ENCODE measurements at places on chromosomes 3 and 15.

GRCh38 chr15:73030122-73030679 is 22.1 kb upstream of the NEO1 start:
- no peak for DNase-seq

DNA sequence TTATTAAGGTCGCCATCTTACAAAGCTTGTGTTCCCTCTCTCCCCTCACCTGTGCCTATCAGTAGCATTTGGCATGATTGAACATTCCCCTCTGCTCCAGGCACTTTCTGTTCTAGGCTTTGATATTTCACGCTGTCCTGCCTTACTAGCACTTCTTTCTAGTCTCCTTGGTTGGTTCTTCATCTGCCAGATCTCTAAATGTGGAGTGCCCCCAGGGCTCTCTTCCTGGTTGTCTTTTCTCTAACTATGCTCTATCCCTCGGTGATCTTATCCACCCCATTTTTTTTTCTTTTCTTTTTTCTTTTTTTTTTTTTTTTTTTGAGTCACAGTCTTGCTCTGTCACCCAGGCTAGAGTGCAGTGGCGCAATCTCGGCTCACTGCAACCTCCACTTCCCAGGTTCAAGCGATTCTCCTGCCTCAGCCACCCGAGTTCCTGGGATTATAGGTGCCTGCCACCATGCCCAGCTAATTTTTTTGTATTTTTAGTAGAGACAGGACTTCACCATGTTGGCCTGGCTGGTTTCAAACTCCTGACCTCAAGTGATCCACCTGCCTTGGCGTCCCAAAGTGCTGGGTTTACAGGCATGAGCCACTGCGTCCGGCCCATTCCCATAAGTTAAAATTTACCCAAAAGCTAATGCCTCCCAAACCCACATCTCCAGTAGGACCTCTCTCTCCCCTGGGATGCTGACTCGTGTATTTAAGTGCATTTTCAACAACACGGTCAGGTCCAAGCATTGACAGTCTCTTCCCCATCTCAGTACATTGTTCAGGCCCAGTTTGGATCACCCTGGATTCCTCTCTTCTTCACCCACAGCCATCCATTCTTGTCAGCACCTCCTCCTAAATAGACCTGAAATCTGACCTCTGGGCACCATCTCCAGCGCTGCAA is 5.2 kb downstream of the NUSAP1 start:
- no peak for DNase-seq

DNA sequence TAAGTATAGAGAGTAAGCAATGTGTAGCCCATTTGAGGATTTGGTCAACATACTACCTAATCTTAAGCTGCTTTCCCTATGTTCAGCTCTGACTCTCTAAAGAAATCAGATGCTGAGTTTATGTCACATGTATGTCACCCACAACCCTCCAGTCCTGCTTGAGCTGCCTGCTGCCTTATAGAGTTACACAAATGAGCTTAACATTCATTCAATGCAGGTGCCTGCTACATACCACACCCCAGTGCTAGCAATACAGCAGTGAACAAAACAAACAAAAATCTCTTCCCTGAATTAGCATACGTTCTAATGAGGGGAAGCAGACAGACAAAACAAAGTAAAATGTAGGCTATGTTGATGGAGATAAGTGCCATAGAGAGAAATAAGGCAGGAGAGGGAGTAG is 93.0 kb downstream of the HHLA2 start:
- no peak for DNase-seq

DNA sequence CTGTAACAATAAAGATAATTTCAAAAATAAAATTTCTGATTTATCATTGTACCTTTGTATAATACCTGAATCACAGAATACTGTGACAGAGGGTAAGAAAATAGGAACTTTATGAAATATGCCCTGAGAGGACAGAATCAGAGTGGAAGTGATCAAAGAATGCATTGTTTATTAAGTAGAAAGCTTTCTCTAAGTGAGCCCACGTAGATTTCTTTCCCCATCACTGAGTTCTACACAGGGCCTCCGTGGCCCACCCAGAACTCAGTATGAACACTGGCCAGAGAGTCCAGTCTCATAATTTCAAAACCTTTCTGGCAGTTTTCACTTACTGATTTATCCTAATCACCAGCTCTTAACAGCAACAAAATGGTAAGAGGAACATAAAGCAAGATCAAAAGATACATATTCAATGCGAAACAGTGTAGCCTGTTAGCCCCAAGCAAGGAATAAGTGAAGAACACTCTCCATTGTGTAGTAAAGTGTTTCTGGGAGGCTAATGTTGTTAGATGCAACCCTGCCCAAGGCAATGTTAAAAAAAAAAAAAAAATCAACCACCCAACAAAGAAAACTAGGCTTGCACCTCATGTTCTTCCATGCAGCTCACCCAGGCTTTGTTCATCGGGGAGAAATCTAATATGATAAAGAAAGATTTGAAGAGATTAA is 341.3 kb downstream of the LSAMP start:
- DNase-seq, result no peak

GRCh38 chr15:45794712-45795439 is 160.0 kb downstream of the SQOR start:
- DNase-seq, result no peak

- DNase-seq, result no peak
Observed at GRCh38 chr3:109897734-109898133, 560.4 kb upstream of the DPPA4 start.

DNA sequence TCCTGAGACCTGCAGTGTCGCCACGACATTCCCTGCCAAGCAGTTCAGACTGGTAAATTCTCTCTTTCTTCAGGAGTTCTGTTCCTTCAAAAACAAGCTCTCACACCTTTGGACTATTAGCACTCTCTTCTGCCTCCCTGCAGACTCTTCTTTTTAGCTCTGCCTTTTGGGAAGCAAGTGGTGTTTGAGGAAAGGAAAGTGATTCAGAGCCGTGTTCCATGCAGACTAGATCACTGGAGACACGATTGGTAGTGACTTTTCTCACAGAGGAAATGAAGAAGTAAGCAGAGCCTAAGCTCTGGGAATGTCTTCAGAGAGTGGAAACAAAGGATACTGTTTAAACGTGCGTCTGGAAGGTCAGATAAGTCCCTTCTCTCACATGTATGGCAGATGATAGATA is 270.6 kb upstream of the TPRG1 start:
- DNase-seq, result no peak

DNA sequence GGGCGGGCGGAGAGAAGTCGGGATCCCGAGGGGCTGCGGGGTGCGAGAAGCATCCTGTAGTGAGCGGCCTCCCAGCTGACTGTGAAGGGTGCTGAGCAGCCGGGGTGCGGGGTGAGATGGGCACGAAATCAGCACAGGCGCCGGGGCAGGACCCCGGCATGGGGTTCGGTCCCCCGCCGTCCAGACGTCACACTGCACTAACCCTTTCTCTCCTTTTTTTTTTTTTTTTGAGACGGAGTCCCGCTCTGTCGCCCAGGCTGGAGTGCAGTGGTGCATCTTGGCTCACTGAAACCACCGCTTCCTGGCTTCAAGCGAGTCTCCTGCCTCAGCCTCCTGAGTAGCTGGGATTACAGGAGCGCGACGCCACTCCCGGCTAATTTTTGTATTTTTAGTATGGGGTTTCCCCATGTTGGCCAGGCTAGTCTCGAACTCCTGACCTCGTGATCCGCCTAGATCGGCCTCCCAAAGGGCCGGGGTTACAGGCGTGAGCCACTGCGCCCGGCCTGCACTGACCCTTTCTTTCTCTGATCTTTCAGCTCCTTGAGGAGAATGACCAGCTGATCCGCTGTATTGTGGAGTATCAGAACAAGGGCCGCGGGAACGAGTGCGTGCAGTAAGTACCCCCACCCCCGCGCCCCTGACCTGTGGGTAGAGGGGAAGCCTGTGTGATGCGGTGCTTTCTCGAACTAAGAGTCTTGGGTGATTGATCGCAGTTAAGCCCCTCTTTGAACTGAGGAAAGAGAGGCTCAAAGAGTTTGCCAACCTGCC is 513 bp downstream of the SS18L2 start:
- no peak for DNase-seq

DNA sequence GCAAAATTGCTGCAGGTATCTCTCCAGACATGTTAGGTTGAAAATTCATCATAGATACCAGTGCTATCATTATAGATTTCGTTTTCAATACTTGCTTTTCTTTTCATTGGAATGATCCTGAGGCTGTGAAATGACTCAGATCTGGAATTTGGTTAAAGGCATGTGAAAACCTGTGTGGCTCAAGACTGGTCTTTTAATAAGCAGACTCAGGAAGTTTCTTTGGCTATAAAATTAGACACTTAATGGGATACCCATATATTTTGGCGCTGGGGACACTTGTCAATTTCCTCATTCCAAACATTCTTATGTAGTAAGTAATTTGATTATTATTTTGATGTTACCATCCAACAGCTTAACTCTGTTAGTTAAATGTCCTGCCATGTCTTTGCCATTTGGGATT is 1041.1 kb upstream of the GBE1 start:
- DNase-seq, result no peak

DNA sequence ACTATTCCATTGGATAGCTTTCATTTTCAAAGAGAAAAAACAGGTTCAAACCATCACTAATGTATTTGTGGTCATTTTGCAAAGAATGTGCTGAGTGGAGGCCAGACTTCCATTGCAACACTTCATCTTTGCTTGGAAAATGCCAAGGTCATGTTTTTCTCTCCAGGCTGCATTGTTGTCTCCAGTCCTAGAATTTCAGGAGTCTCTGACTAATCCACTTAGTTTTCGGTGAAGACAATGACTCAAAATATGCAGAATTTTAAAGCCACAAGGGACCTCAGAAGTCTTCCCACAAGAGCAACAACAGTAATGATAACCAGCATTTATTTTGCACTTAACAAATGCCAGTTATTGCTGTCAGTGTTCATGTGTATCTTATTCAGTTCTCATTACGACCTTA is 277.0 kb downstream of the RYR3 start:
- no peak for DNase-seq

DNA sequence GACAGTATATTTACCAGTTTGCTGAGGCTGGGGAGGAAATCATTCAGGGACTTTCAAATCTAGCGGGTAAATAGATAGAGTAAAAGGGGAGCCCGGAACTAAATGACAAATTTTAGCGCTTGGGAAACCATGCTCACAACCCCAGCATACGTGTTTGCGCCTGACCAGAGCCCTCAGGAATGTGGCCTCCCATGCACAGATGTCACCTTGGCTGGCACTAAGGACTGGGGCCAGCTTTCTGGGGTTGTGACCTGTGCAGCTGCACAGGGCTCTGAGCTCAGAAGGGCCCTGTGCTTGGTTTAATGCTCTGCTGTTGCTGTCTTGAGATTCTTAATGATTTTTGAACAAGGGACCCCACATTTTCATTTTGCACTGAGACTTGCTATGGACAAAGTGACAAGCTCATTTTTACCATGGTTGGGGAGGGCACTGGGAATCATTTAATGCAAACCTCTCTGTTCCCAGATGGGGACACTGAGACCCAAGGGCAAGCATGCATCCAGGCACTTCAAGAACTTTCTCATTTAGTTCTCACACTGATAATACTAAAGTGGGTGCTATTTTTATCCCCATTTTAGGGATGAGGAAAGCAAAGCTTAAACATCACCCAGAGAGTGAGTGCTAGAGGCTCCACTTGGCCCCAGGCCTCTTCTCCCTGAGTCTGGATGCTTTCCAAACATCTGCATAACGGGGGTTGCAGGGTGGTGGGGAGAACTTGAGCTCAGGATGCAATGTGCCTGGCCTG is 44.1 kb upstream of the FAM107A start:
- no peak for DNase-seq

GRCh38 chr3:128488636-128488990 is 4.4 kb downstream of the GATA2 start:
- DNase-seq, result no peak

DNA sequence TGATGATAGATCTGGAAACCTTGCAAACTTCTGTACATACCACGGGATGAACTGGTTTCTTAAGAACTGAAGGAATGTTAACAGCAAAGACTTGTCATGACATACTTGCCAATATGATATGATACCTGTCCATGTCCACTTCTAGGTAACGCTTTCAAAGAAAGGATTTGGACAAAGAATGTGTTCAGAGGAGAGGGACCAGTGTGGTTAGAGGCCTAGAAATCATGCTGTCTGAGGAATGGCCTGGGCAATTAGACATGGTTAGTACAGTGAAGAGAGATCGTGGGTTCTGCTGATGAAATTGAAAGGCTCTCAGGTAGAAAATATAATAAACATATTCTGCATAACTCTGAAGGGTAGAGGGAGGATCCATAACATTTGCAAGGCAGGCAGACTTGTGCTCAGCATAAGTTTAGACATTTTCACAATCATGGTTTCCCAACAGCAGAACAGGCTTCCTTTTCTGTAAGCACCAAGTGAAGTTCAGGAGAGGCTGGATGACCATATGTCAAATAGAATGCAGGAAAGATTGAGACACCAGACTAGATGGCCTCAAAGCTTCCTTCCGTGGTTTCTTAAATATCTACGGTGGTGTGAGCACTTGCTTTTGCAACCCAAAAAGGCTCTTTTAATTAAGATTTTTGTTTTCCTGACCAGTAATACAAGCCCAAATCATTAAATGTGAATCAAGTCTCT is 39.9 kb downstream of the TGFBR2 start:
- no peak for DNase-seq

- no peak for DNase-seq
Observed at GRCh38 chr3:152011812-152012735, 138.6 kb downstream of the SUCNR1 start.

GRCh38 chr15:92811148-92811913 is 88.8 kb upstream of the CHD2 start:
- no peak for DNase-seq

GRCh38 chr15:72919936-72920465 is 132.3 kb upstream of the NEO1 start:
- no peak for DNase-seq

DNA sequence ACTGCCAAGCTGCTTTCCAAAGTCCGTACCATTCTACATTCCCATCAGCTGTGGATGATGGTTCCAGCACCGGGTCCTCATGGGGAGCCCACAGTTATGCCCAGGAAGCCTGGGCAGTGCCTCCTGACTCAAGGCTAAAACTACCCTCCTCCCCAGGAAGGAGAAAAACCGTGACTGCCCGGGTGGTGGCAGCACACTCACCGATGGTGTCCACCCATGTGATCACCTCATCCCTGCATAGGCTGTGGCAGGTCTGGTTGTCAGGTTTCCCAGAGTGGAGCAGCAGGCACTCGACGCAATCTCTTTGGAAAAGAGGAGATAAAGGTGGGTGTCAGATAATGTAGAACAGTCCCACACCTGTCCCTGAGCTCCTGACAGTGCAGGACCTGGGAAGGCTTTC is 38.6 kb downstream of the UMPS start:
- DNase-seq, result no peak

DNA sequence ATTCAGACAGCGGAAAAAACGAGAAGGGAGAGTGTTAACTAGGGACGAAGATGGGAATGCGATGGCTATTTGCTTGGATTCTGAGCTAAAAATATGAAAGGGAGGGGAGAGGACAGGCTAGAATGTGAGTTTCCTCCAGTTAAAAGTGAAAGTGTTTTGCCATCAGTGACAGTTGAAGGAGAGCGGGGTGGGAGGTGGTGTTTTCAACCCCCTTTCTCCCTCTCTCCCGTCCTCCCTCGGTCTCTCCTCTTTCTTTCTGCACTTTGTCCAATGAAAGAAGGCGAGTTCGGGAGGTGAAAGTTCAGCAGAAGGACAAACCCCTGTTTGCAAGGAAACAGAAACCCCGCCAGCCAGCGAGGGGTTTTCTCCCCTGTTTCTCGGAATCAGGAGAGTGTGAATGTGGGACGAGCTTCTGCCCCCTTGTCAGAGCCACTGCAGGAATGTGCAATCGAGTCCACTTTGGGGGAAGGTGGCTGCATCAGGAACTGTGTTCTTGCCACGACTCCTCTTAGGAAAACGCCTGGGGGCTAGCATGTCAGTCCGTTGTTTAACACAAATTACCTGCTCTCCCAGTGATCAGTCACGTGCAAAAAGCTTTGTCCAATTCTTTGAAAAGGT is 975 bp upstream of the FOXP1 start:
- DNase-seq, result peak; percentile 48

Data from activated CD4-positive, alpha-beta T cell treated with anti-CD3 and anti-CD28 coated beads for 4 hours (primary cell).